GM10248 (cell line): ENCODE measurements at places on chromosomes 5 and 9.
A peak's percentile ranks its signal among the peaks of the same experiment; 100 is the strongest.

DNA sequence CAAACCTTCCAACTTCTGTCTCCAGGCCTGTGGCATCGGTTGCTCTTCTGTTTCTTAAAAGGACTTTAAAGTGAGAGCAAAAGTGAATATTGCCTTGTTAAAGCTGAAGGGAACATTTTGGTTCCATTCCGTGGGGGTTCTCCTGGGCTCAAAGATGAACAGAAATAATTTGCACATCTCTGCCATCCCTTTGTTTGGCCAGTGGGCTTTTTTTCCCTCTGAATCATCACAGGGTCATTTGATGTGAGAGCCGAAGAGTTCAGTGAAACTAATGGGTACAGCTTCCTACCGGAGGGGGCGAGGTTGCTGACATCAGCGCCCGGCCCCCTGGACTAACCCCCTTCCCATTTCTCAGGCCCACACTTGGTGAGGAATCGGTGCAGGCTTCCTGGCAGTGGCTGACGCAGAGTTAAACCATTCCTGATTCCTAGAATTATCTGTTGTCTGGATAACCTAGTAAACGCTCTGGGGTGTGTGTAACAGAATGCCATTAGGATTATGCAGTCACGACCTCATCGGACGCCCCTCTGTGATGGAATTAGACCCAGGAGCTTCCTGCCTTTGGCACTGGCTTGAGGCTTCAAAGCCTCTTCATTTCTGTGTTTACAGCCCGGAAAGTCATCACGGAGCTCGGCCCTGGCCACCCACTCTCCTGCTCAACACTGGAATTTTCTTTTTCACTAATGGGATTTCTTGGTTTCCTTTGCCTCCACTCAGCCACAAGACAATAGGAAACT, 61.6 kb upstream of the RPL26L1 start:
- DNase-seq = no peak

DNA sequence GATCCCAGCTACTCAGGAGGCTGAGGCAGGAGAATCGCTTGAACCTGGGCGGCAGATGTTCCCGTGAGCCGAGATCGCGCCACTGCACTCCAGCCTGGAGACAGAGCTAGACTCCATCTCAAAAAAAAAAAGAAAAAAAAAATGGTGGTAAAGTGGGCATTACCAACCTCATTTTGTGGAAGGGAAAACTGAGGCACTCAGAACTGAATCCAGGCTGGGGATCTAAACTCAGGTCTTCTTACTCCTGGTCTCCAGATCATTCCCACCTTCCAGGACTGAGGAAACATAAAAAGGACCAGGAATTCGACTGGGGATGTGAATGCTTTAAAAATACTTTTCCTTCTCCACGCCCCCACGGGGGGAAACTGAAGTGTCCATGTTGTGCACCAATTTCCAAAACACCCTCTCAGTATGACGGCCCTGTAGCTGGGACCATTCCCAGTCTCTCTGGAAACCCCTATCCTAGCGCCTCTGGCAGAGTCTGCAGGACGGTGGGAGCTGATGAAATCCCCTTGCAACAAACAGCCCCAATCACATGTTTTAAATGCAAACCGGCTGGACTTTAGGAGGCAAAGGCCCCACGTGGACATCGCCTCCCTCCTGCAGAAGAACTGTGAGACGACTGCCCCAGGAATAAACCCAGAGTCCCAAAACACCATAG, 8.9 kb upstream of the AKNA start:
- no peak for DNase-seq

DNA sequence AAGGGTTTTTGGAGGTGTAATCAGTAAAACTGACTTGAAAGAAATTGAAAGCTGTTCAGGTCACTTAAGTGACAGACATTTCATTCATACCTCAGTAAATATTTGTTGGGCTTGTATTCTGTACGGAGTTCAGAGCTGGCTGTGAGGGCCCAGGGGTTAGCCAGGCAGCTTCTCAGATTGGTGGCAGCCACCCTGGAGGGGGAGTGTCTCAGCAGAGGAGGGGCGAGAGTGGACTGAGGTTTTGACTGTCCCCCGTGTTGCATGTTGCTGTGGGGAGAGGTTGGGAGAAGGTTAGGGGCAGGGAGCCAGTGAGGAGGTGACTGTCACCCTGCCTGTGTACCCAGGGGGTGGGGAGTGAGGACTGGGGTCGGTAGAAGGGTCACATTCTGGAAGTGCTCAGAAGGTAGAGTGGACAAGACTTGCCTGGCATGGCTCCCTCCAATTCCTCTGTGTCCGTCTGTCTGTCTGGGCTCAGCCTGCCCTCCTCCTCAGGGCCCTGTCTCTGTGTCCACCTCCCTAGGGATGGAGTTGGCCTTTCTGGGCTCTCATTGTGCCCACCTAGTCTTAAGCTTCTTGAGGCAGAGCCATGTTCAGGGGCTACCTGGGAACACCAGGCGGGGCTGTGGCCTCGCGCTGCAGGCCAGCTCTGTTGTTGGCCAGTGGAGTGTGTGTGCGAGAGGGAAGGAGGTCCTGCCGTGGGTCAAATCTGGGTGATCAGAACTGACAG, 4.4 kb downstream of the PHF2 start:
- DNase-seq = no peak

DNA sequence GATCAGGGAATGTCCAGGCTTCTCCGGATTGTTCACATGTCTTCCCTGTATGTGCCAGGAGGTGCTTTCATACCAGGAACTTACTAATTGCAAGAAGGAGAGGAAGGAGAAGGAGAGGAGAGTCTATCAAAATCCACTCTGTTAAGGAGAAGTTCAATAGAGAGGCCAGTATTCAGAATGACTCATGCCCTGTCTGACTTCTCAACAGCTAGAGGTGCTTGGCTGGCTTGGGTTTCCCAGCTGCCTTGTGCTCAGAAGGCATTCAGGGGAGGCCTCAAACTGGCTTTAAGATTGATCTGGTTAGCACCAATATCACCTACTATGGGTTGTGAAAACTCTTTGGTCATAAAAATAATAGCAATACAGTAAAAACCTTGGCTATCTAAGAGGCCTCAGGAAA, 167.9 kb upstream of the GLRA1 start:
- no peak for DNase-seq

DNA sequence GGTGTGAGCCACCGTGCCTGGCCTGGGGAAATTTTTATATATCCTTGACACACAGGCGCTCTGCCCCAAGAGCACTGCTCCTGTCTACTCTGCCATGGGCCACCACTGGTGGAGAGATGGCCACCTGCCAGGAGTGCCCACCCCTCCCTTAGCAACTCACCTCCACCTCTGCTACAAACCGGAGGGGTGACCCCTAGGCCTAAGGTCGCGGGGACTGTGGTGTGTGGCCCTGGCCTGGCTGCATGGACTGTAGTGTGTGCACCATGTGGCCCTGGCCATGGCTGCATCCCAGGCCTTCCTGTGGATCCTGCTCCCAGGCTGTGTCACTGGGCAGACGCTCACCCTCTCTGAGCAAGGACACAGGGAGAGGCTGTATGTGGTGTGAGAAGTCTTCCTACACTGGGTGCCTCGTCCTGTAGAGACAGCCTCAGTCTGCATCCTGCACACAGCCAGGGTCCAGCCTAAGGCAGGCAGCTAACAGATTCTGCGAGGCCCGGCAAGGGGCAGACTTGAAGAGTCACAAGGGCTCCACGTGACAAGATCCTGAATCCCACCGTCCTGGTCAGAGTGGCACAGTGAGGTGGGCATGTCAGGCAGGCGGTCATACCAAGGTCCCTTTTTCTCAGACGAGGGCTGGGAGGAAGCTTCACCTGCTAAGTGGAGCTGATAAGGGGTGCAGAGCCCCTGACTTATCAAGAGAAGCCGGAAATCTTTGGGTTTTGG, 10.3 kb downstream of the NINJ1 start:
- no peak for DNase-seq

DNA sequence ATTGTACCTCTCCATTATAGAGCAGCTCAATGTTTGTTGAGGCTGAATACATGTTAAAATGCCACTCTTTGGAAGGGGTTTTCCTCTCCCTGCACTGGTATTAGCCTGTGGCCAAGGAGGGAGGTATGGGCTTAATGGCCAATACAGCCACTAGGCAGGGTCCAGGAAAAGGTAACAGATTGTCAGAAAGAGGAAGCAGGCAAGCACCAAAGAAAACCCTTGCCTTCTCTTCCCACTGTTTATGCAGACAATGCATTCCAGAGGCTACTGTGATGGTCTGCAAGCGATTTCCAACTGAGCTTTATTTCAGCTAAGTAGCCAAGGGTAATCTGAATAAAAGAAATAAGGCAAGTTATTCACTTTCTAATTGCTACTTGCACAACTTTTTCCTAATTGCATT, 95.3 kb upstream of the SLC27A6 start:
- no peak for DNase-seq

DNA sequence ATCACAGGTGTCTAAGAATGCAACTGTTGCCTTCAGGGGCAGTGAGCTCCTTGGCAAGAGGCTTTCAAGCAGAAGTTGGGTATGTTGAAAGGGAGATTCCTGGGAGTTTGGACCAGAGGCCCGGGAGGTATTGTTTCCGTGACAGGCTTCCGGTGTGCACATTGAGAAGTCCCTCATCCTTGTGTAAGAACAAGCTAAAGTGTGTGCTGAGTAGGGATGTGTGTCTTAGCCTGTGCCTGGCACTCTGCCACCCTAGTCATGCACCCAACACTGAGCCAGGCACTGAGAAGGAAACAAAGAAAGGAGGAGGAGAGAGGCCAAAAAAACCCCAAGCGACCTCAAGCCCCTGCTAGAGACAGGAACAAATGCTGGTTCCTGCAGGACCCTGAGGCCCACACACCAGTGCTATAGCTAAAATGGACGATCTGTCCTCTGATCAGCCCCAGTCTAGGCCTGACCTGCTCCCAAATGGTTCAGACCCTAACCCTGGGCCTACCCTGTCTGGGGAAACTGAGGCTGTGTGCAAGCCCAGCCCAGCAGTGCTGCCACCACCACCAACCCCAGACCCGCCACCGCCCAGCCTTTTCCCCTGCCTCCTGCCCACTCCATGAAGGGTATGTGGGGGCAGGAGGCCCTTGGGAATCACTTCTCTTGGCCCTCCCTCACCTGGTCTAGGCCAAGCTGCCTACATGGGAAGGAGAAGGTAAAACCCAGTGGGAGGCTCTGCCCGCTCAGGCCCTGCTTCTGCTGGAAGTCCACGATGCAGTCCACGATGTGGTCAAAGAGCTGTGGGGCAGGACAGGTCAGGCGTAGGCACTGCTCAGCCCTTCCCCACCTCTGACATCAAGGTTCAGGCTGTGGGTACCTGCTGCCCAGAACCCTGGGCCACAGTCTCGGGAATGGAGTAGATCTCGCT, 12.6 kb downstream of the HK3 start:
- no peak for DNase-seq

DNA sequence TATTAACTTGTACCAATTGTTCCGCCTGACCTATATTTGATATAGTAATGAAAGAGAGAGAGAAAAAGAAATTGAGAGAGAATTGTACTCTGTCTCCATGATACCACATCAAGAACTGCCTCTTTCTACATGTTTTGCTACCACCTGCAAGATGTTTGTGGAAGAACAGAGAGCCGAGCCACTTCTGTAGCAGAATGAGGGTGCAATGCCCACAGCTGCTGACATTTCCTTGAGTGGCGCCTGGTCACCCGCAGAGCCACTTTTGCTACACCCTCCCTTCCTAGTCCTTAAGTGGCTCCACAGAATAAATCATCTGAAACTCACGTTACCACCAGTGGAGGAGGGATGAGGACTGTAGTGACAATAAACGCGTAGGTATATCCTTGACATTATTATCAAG, 17.1 kb upstream of the FAM81B start:
- DNase-seq = no peak

DNA sequence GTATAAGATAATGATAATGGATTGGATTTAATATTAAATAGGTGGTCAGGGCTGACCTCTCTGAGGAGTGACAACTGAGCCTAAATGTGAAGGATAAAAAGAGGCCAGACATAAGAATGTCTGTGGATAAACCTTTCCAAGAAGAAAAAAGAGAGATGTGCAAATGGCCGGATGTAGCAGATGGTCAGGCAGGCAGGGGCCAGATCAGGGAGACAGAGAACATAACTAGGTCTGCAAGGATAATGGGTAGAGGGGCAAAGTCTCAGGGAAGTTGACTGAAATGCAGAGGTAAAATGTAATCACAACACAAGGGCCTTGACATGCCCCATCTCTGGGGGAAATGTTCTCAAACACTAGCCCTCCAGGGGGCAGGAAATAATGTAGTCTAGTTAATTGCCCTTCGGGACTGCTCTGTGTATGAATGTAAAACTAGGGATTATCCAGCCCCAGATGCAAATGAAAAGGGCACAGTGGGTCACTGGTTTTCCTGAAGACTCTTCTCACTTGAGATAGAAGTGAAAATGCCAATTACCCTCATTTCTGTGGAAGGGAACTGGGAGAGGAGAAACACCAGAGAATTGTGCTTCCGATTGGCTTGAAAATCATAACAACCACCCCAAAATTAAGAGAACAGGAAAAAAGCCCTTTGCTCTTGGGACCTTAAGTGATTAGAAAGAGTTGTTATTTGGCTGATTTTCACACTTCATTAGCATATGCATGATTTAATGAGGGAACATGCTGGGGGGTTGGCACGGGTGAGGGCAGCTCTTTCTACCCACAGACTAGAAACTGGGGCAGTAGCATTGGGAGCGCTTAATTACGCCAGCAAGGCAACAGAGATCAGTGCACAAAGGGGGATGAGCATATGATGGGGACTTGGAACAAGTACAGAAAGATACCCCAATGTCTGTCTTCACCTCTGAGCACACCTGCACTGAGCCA, 88.6 kb downstream of the PPP2R2B start:
- no peak for DNase-seq

- DNase-seq = no peak
Measured at GRCh38 chr5:55554585-55555202, 19.9 kb upstream of the PLPP1 start.

DNA sequence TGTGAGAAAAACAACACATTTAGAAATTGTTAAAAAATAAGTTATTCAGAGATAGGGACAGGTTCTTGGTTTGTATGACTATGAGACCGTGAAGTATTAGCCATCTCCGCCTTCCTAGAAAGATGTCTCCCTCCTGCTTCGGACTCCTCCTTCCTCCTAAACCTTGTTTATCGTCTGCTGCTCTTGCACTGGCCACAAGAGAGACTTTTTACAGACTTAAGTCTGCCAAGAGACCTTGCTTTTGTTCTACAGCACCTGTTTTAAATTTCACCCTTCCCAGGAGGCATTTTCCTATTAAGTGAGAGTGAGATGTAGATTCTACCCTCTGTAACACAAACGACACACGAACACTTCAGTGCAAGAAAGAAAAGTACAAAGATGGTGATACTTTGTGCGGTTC, 274.6 kb downstream of the ARHGEF28 start:
- no peak for DNase-seq

DNA sequence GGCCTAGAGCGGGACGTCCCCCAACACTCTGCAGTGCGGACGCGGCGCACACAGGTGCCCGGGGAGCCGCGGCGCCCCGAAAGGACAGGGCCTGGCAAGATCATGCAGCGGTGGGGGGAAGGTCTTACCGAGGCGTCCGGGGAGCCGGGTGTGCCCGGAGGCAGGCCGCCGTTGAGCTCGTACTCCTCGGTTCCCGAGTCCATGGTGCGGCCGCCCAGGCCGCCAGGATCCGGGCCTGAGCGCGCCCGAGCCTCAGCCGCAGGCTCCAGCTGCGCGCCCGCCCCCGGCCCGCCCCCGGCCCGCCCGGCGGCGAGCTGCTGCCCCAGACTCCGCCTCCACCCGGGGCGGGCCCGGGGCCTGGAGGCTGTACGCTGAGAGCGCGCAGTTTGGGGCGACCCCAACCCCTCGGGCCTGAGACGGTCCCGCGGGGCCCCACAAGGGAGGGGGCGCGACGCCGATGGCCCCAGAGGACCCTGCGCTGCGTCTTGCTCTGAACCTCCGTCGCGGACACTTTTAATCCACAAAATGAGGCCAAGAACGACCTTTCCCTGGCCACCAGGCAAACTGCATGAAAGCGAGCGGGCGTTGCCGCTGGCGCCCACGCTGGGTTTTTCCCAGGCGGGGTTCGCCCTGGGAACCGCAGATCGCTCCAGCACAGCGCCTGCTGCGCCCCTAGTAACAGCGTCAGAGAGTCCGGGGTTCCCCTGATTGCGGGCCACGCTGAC, at the start of gene NINJ1:
NINJ1 (minus strand) TSS at position 237 of the 725 bp plus-strand sequence; CDS start at position 203, 34 bp downstream.
- peak; percentile 93 for DNase-seq
